Stomach (tissue), 19 donors: ENCODE measurements at places on chromosomes 2 and 18. TPM values are rescaled to one million over a fixed set of nuclear protein-coding genes. Genes with fewer than 3 reads are reported as not detected.

DNA sequence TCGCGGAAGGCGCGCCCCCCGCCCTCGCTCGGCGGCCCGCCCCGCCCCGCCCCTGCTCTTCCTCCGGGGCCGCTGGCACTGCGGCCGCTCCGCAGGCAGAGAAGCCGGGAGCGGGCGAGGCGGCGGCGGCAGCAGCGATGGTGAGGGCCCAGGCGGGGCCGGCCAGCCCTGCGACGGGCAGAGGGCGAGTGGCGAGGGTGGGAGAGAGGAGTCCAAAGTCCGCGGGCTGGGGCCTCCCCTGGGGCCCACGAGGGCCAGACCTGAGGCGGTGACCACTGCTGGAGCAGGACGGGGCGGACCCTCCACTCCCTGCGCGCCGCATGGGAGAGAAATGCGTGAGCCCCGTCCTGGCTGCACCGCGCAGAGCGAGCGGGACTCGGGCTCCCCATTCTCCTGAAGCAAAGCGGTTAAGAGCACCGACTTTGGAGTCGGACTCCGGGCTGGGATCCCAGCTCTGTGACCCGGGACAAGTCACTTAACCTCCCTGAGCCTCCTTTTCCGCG, at the start of gene VAMP5:
VAMP5 (plus strand) TSS at position 78 of the 503 bp plus-strand sequence; CDS start at position 138, 60 bp downstream.
- peak; percentile 53 for DNase-seq

DNA sequence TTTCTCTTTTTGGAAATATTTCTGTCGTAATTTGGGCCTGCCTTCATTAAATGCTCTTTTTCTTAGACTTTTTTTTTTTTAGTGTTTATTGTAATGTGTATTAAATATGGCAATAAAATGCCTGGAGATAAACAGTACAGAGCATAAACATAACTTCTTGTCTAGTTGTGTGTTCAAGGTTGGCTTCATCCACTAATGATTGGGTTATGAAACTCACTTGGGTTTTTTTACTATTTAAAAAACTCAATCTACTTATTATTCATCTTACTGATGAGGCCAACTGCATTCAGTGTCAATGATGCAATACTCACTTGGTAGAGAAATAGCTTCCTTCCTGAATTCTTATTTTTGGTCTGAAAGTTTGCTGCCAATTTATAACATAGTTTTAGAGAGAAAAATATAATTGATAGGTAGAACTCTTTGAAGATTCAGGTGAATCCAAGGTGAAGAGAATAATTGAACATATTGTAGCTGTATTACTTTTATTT, 144.2 kb upstream of the NABP1 start:
- DNase-seq, result no peak

DNA sequence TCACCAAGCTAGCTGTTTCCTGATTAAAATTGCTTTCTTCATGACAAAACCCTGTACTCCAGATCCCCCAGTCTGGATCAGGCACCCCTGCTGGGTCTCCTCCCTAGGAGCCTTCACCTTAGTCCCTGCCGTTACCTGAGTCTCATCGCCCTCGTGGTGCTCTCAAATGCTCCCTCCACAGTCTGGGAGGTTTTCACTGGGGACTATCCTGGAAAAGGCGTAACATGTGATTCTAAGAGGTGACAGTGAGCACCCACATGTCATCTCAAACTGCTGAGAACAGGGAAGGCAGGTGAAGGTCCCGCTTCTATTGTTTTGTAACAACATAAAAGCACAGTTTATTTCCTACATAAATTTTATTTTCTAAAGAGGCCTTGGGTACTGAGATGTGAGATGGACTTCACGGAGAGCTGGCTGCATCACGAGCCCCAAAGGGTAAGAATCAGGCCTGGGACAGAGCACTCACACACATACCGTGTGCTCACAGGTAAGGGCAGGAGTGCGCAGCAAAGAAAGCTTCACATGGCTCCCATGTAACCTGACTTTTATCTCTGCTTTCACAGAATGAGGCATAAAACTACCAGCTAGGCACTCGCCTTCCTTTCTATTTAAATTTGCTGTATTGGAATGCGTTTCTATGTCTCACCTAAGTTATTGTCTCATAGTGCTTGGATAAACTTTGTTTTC, 531.5 kb downstream of the RNF144A start:
- no peak for DNase-seq

DNA sequence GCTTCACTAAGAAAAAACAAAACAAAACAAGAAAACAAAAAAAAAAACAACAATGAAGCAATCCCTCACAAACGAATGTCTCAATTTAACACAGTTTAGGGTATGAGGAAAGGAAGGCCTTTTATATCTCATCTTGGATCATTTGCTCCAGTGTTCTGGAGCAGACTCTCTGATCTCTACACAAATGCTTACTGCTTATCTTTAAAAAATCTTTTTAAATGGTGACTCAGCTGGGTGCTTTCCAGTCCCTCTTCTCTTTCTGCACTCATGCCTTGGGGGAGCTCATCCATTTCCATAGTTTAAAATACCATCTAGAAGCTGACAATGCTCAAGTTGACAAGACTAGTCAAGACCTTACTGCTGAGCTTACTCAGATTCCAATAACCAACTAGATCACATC, 56.2 kb downstream of the ETAA1 start:
- DNase-seq, result no peak

- peak; percentile 57 for DNase-seq
These were observed 5.5 kb upstream of the NPAS2 start for GRCh38 chr2:100814453-100814852.

DNA sequence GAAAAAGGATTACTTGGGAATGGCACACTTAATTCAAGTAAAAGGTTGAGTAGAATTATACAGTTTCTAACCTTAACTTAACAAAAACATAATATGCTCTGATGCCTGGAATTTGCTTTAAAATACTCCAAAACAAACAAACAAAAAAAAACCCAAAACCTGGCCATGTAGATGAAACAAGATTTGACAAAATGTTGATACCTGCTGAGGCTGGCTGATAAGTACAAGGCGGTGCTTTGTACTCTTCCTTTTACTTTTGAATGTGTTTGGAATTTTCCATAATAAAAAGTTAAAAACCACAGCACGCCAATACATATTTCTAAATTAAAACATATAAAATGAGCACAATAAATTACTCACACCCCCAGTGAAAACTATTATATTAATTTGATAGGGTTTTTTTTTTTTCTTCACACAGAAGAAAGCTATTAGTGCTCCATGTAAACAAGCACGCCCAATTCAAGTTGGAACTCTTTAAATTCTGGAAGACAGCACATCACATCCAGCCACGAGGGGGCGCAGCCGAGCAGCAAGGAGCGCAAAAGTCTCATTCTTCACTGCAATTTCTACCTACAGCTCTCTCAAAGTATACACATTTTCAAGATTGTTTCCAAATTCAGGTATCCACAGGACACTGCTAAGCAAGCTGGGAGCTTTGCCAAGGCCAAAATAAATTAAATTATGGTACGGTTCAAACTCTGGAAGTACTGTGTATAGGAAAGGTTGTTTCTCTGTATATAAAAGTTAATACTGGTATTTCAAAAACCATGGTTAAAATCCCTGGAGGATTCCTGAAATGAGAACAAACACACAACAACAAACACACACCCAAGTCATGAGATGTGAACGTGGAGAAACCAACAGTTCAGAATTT, 7.5 kb downstream of the SERTAD2 start:
- peak; percentile 92 for DNase-seq

DNA sequence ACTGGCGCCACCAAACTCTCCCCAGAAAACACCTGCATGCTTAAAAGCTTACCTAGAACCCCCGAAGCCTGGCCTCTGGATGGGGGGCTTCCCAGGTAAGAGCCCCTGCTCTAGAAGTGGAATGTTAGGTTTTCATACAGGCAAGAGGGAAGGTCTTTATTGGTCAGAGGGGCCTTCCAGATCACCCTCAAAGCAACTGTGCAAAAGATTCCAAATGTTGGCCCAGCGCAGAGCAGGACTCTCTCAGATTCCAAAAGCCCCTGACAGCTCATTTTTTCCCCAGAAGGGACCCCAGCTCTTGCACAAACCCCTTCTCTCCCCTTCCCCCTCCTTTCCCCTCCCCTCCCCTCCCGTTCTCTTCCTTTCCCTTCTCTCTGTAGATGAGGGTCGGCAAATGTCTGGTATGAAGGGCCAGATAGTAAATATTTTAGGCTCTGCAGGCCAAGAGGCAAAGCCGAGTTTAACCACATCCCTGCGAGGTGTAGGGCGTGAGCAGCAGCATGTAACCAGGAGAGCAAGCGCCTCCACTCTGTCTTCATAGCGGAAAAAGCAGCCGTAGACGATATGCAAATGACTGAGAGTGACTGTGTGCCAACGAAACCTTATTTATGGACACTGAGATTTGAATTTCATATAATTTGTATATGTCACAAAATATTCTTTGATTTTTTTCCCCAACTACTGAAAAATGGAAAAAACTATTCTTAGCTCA, 116.9 kb downstream of the SMAD7 start:
- peak; percentile 64 for DNase-seq

- DNase-seq, result no peak
These were observed 244.0 kb downstream of the PDE11A start for GRCh38 chr2:177828557-177828956.

- no peak for DNase-seq
These were observed 680.0 kb downstream of the EPHA4 start for GRCh38 chr2:220892018-220892634.

GRCh38 chr2:216059233-216059834, 22.3 kb downstream of the PECR start:
- DNase-seq, result no peak

GRCh38 chr2:96340493-96341414, 5.2 kb downstream of the NCAPH start:
- no peak for DNase-seq

- DNase-seq, result no peak
These were observed 1652.1 kb upstream of the DDX18 start for GRCh38 chr2:116162395-116162794.

DNA sequence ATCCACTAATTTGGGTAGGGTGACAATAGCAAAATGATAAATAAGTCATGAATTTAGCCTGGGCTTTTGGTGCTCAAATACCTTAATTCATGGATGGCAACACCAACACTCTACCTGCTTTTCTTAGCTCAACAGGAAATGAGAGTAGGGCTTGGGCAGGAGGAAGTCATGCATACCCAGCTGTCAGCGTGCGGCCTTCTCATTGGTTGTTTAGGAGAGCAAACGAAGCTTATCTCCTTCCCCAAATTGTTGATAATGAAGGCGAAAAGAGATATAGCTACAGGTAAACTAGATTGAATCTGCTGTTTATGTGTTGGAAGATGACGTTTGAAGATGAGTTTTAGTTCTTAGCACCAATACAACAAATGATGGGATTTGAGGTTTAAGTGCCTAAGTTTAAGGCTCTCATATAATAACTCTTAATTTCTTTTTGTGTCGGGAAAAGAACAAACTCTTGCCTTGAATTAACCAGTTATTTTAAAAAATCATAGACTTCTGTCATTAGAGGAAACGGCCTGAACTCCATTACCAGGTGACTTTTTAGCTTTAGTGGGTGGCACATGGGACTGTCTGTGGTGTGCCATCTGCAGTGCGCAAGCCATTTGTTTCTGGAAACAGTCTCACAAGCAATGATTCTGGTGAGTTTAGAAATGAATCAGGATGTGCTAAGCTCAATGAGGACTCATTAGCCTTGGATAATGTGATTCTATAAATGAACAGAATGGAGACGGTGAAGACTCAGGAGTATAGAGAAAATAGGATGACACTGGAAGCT, 19.8 kb downstream of the MAP4K4 start:
- no peak for DNase-seq

GRCh38 chr2:66694087-66694860, 259.3 kb downstream of the MEIS1 start:
- DNase-seq, result no peak

DNA sequence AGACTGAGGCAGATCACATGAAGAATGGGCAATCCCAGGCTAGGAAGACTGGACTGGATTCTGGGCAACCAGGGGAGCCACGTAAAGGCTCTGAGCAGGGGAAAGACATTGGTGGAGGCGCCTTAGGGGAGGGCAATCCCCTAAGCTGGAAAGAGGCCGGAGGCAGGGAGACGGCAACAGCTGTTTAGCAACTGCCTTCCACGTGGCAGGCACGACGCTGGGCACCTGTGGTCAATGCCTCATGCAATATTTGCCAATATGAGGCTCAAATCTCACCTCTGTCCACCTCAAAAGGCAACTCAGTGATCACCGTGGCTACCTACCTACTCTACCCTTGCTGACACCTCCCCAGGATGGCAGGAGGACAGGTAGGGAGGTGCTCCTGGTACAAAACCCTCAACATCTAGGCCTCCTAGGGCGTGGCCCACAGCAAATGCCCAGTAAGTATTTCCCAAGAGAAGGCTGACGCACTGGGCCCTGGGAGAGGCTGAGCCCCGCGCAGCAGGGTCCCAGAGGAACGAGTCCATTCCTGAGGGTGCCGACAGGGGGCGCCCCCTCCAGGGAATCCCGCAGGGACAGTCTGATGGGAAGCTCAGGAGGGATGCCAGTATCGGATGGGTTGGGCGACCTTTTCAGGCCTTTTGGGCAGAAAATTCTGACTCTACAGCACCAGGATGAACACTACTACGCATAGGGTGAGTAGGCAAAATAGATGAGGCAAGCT, 8.9 kb downstream of the BOLA3 start:
- DNase-seq, result no peak

DNA sequence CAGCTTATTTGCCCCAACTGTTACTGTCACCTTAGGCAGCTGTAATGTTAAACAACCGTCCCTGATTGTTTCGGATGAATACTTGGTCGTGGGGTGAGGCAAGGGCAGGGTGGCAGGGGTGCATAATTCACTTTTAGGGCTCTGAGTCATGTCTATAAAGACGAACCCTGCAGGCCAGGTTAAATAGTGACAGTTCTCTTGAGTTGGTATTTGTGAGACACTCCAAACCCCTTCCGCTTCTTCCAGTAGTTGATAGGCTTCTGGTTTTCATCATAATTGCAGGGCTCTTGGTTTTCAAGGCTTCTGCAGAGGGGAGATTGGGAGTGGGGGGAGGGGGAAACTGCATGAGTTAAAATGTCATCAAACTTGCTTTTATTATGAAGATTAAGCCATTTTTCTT, 97.2 kb upstream of the TSPYL6 start:
- no peak for DNase-seq

GRCh38 chr2:237218756-237219155, 133.1 kb downstream of the COPS8 start:
- no peak for DNase-seq

DNA sequence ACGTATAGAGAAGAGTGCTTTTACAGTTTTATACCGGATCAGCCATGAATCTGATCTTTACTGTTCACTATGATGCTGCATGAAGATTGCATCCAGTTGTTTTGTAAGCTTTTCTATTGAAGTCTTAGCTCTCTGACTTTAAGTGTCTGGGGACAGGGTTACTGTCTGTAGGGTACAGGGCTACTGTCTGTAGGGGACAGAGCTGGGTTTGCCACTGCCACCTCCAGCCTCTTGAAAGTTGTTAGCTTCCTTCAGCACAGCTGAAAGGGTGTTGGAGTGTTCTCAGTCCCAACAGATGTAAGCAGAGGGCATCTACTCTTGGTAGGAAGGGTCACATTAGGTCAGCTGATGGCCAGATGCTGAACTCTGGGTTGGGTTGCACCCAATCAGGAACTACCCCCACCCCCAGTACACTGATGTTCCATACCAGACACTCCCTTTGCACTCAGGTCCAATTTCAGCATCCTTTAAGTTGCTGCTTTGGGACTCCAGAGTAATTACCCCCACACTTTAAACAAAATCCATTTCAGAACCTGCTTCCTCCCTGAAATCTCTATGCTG, 58.0 kb downstream of the MYL12B start:
- no peak for DNase-seq

Gene KRTCAP3
- polyA plus RNA-seq, result 65.2 TPM

Gene CHST10
- 2.4 TPM for polyA plus RNA-seq

Gene OSR1
- 7.0 TPM for polyA plus RNA-seq

Gene CCDC141
- 0.10 TPM for polyA plus RNA-seq

Gene SCN7A
- 3.2 TPM for polyA plus RNA-seq

Gene PSME4
- polyA plus RNA-seq, result 24.6 TPM

Gene HOXD10
- polyA plus RNA-seq, result not detected

Gene DSG1
- polyA plus RNA-seq, result not detected

Gene POTEC
- polyA plus RNA-seq, result not detected

Gene EN1
- polyA plus RNA-seq, result not detected

Gene FBLN7
- 0.50 TPM for polyA plus RNA-seq

Gene SERPINB10
- polyA plus RNA-seq, result not detected
